ENCODE measurements at places on chromosomes 3 and 15.

GRCh38 chr3:139088462-139089324 is 44.0 kb upstream of the PRR23C start:
- DNase-seq, result no peak

- no peak for DNase-seq
Observed at GRCh38 chr3:191329654-191330529, at the start of gene UTS2B. Gene UTS2B, minus strand, starts transcription at chr3:191330526. Its CDS starts 48,337 bp downstream, at chr3:191282189.

- no peak for DNase-seq
Observed at GRCh38 chr3:149535333-149535685, 60.8 kb downstream of the TM4SF4 start.

DNA sequence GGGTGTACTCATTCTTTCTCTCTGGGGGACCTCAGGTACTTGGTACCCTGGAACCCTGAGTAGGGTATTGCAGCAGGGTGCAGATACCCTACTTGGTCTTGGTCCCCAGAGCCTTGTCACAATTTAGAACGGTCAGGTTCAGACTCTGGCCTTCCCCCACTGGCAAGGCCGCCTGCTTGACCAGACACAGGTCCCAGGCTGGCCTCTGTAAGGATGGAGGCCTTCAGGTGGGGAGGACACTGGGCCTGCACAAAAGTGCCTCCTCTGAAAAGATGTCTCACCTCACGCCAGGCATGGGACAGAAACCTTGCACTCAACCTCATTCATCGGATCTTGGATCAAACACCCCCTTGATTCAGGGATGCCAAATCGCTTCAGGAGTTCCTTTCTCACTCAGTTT is 158.4 kb downstream of the KLF13 start:
- DNase-seq, result no peak

DNA sequence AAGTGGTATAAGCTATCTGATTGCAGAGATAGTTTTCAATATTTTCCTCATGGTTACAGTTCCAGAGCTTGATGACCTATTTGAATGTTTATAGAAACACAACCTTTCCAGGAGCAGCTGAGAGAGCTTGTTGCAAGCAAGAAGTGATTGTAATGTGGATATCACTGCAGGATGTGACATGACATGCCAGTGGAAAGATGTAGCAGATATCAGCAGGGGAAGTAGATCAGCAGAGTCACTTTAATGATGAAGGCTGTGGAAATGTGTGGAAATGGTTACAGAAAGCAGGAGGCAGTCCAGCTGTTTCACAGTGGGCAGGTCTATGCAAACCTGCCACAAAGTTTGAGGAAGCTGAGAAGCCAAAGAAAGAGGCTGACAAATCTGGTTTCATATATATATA is 21.0 kb downstream of the TMEM158 start:
- no peak for DNase-seq

DNA sequence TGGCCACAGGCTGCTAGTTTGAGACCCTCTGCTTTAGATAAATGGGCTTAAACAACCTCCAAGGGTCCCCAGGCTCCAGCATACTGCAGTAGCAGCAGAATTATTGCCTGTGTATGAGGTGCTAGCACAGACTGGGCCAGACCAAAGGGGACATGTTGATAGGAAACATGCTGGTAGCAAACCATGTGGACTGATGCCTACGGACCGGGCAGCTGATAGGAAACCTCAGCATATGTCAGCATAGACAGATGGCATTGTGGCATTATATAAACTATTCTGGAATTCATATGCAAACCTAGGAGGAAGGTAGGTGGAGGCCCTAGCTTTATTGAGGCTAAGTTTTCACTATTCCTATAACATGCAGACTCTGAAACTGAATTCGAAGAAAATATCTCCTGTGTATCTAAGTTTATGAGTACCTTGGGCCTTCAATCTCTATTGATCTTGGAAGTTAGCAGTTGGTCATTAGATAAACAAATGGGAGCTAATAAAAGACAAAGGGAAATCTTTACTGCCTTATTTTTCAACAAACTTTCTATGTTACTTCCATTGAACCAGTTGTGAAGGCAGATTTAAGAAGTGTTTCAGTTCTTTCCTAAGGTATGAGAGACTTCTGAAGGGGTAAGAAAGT is 1.7 kb upstream of the HGD start:
- no peak for DNase-seq

DNA sequence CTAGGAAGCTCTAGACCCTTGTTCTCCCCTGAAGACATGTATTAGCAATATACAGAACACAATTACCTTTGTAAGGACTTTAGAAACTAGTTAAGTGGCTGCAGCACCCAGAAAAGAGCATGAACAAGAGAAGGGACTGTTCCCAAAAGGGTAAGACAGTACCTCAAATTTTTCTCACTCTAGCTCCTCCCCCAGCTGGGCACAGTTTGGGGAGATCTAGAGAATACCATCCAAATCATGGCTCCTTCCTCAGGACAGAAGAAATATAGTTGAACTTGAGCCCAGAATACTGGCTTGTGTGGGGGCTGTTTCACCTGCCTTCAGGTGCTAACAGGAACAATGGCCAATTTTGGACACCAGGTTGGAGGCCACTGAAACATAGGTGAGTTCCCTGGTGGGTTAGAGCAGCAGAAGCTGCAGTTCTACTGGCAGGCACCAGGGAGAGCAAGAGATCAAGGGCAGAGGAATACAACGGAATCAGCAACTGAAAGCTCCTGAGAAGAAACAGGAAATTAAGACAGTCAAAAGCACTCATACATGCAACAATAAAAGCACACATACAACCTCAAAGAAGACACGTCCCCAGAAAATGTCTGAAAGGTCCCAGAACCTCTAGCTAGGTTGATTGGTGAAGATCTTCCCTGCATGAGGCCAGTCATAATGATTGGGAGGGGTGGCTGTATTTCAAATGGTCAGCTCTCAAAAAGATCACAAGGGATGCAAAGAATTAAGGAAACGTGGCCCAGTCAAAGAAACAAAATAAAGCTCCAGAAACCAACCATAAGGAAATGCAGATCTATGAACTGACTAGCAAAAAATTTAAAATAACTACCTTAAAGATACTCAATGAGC is 104.9 kb upstream of the ASB14 start:
- DNase-seq, result peak; percentile 30

Data from stimulated activated CD4-positive, alpha-beta T cell treated with anti-CD3 and anti-CD28 coated beads, TNF-alpha, amount 100 ng/mL, for 24 hours (primary cell).